ENCODE measurements at places on chromosomes 13 and 19.
A peak's percentile ranks its signal among the peaks of the same experiment; 100 is the strongest.

GRCh38 chr13:75307370-75307949 is 174.5 kb downstream of the TBC1D4 start:
- peak; percentile 30 for DNase-seq

DNA sequence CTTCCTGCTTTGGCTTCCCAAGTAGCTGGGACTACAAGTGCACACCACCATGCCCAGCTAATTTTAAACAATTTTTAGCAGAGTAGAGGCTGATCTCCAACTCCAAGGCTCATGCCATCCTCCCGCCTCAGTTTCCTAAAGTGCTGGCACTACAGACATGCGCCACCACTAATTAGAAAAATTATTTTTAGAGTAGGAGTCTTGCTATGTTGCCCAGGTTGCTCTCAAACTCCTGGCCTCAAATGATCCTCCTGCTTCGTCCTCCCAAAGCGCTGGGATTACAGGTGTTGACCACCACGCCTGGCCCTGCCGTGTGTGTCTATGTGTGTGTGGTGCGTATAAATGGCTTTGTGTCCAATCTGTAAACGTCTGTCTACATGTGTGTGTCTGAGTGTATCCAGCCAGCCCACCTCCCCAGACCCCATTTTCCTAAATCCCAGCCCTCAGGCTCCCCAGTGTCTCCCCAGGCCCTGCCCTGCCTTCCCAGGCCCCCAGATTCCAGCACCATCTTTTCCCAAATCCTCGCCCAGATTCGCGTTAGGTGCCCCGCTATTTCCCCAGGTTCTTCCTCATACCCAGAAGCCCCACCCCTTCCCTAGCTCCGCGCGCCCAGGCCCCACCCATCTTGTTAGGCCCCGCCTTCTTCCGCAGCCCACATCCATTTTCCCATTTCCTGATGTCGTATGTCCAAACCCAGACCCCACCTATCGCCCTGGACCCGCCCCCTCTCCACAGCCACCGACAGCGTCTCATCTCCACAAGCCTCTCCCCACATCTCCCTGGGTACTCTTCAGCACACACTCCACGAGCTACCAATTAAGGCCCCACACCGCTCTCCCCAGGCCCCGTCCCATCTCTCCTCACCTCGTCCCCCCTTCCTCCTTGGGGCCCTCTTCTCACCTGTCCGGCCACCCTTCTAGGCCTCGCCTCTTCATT is 24.9 kb downstream of the SLC8A2 start:
- DNase-seq = no peak

- peak; percentile 75 for DNase-seq
Measured at GRCh38 chr19:18112989-18113478, 15.5 kb downstream of the MAST3 start.

GRCh38 chr19:5580161-5580571 is 12.4 kb upstream of the TINCR start:
- DNase-seq = no peak

DNA sequence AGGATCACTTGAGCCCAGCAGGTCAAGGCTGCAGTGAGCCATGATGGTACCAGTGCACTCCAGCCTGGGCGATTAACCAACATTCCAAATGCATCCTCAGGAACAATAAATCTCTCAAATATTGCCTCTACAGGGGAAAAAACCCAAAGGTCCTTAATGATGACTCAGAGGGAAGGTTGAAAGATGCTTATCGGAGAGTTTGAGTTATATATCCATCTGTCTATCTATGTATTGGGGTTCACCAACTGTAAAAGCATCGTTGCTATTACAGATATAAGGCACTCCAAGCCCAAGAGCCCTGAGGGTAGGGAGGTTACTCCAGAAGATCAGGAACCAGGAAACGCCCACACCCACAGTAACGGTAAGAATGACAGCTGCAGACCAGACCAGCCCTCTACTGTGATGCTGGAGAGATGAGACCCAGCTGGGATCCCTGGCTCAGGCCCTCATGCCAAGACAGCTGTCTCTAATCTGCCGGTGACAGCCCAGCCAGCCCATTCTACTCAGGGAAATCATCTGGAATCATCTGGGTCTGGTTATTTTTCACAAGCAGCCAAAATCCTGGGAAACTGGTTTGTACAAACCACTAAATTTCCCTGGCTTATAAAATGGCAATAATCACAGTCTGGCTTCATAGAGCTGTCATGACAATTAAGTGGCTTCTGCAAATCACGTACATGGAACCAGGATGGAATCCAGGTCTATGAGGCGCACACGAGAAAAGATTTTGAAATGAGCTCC is 23.8 kb downstream of the TEX101 start:
- DNase-seq = no peak

GRCh38 chr13:112967686-112968379 is 1.2 kb upstream of the MCF2L start:
- no peak for DNase-seq

- no peak for DNase-seq
Measured at GRCh38 chr13:47898080-47898479, 103.0 kb downstream of the SUCLA2 start.

- no peak for DNase-seq
Measured at GRCh38 chr19:40742886-40743285, 7.4 kb downstream of the ACTMAP start.

DNA sequence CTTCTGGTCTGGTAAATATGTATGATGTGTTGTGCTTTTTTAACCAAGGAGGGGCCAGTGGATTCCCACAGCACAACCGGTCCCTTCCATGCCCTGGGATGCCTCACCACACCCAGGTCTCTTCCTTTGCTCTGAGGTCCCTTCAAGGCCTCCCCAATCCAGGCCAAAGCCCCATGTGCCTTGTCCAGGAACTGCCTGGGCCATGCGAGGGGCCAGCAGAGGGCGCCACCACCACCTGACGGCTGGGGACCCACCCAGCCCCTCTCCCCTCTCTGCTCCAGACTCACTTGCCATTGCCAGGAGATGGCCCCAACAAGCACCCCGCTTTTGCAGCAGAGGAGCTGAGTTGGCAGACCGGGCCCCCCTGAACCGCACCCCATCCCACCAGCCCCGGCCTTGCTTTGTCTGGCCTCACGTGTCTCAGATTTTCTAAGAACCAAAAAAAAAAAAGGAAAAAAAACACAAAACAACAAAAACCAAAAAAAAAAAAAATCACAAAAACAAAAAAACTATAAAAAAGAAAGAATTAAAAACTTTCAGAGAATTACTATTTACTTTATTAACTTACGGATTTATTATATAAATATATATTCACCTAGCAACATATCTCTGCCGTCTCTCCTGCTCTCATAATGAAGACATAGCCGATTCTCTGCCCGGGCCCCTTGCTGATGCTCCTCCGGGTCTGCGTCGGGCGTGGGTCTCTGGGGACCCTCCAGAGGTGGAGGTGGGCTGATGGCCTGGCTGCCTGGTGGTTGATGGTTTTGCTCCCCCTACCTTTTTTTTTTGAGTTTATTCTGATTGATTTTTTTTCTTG is 14.4 kb downstream of the CAPN12 start:
- peak; percentile 47 for DNase-seq

DNA sequence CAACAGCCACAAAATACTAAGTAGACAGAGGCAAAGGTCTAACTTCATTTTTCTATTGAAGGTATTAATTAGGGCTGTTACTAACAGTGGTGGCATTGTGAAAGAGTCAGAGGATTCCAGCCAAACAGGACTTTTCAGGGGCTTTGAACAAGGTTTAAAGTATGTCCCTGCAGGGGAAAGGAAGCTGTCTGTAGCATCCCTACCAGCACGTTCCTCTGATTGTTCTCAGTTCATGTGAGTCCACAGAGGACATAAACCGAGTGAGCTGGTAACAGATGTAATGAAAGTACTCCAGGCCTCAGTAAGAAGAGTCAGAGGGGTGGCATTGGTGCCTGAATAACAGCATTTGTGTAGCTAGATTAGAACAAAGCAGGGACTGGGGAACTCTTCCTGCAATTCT is 15.3 kb upstream of the SPATA13 start:
- no peak for DNase-seq

- no peak for DNase-seq
Measured at GRCh38 chr19:41354343-41354953, 726 bp upstream of the TGFB1 start.

Measured in iris pigment epithelial cell (primary cell).